ENCODE measurements at places on chromosomes 4 and X. TPM values are rescaled to one million over a fixed set of nuclear protein-coding genes. Genes with fewer than 3 reads are reported as not detected.

GRCh38 chr4:88158489-88159228 is at the start of gene ABCG2:
Gene ABCG2, minus strand, starts transcription at chr4:88158639. Its CDS starts 18,644 bp downstream, at chr4:88139995.
- DNase-seq, result peak; percentile 19

DNA sequence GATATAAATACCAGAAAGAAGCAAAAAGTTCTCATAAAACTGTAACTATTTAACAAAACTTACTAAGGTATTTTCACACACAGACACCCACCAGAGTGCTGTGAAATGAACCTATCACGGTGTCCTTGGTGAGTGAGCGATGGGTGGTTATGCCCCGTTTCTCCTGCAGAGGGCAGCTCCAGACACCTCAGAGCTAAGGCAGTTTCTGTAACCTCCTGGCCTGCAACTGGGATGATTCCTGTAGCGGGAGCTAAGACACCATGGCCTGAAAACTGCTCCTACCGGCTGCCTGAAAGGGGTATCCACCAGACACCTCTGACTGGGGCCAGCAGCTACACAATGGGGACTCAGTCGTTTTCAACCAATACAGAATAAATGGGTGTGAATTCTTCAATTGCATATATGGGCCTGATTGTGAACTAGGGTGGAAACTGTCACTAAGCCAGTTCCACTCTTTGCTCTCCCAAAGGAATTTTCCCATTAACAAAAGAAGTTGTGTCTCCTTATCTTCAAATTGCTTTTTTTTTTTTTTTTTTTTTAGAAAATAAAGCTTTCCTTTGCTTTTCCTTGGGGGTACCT is 2375.8 kb upstream of the TENM3 start:
- peak; percentile 69 for DNase-seq

DNA sequence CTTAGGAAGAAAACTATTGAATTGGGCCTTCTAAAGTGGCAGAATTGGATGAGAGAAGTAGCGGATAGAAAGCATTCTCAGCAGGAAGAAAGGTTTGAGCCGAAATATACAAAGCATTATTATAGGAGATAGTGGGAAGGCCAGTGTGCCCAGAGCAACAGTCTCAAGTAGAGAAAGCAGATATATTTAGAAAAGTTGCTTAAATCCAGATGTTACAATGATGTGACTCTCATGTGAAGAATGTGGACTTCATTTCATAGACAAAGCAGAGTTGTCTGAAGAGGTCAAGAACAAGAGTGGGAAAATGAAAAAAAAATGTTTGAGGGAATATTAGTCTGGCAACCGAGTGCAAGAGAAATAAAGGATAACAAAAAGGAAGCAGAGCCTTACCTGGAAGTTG is 66.9 kb downstream of the SYNPO2 start:
- DNase-seq, result no peak

DNA sequence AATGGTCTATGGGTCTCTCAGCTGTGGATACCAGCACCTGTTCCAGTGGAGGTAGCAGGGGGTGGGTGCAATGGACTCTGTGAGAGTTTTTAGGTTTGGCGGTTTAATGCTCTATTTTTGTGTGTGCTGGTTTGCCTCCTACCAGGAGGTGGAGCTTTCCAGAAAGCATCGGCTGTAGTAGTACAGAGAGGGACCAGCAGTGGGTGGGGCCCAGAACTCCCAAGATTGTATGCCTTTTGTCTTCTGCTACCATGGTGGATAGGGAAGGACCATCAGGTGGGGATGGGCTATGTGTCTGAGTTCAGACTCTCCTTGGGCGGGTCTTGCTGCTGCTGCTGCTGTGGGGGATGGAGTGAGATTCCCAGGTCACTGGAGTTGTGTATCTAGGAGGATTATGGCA is 557.2 kb upstream of the GRID2 start:
- no peak for DNase-seq

DNA sequence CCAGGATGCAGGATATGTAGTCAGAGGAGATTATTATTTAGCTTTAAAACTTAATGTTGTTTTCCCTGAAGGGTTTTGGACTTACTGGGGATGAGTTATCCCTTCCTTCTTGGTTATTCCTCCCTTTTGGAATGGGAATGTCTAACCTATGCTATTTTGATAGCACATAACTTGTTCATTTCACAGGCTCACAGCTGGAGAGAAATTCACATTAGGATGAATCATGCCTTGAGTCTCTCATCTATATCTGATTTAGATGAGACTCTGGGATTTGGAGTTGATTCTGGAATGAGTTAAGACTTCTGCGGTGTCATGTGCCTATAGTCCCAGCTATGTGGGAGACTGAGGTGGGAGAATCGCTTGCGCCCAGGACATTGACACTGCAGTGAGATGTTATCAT is 81.1 kb downstream of the ATP11C start:
- no peak for DNase-seq

- no peak for DNase-seq
These were observed 749.5 kb upstream of the PCDH7 start for GRCh38 chr4:29970626-29971025.

DNA sequence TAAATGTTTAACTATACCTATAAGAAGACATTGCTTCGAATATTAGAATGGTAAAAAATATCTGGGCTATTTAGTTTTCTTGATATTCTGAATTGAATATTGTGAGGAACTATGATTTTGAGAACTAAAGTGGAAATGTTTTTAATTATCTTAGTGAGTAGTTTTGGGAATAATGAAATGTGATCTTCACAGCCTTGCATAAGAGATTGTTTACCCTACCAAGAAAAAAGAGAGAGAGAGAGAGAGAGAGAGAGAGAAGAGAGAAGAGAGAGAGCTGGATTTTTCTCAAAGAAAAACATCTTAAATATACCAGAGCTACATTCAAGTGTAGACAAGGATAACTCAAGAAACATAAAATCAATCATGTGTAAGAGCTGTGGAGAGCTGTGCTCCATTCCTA is 148.7 kb upstream of the MAD2L1 start:
- no peak for DNase-seq

DNA sequence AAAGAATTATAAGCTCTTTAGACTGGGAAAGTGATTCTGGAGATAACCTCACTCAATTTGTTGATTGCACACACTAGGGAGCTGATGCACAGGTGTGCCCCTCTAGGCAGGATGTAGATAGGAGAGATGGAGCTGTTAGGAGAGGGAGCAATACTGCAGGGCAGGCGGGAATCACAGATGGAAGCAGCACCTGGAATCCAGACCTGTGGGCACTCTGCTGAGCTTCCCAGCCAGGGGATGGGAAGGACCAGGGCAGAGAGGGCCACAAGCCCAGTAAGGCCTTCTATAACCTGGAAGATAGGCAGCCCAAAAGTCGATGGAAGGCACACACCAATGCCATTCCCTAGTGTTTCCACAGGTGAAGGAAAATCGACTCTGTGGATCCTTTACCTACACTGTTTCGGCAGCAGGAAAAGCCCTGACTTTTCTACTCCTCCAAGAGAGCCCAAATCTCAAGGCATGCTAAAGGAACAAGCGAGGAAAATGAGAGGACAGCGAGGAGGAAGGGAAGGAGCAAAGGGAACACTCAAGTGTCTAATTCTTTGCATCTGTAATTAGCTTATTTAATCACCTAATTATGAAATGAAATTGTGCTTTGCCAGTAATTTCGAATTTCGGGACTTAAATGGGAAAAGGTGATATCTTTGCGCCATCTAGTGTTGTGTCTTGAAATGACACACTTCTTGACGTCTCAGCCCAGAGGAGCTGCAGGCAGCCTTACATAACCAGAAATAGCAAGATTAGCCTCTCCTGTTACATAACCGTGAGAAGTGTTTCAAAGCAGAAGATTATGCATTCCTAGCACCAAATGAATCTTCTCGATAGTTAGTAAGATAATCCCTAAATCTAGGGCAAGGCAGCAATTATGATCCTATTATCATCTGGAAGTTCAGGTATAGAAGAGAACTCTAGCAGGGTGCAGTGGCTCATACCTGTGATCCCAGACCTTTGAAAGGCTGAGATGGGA is 31.0 kb upstream of the TLR3 start:
- peak; percentile 44 for DNase-seq

DNA sequence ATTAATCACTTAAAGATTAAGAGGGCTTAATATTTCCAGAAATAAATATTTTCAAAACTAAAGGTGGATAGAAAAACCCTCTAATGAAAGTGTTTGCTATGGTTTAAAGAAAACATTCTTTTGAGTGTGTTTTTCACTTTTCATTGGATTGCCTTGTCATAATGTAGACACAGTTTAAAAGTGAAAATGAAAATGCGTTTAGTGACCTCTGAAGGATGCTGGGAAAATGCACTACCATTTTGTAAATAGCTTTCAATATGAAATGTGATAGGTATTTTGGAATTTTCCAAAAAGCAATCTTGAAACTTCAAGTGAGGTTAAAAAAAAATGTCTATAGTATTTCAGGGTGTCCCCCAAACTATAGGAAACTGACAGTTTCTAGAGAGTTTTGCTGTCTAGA is 642.2 kb downstream of the C4orf33 start:
- no peak for DNase-seq

- no peak for DNase-seq
These were observed 283.3 kb downstream of the PTTG2 start for GRCh38 chr4:38243388-38244053.

DNA sequence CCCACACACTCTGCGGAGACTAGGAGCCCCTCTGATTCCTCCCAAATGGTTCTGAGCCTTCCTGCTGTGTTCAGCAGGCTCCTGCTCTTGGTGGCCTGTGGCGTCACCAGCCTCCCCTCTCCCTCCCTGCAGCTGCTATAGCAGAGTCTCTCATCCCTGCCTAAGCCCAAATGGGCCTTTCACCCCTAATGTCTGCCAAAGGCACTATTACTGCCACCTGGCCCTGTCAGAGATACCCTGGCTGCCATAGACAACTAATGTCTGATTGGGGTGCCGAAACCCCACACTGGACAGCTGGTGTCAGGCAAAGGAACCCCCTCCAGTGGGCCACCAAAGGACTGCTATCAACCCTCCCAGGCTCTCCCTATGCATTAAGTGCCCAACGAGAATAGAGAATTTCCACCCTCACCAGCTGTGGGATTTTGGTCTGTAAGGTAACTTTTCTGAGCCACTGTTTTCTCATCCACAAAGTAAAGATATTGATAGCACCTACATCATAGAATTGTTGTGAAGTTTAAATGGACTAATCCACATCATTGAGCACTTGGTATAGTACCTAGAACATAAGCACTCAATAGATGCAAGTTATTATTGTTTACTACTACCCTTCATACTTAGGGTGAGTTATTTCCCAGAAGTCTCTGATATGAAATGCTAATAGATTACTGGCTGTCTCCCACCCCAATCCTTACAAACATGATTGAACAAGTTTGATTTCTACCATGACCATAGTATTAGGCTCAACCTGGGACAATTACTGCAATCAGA is 421.3 kb downstream of the MID1IP1 start:
- DNase-seq, result no peak

DNA sequence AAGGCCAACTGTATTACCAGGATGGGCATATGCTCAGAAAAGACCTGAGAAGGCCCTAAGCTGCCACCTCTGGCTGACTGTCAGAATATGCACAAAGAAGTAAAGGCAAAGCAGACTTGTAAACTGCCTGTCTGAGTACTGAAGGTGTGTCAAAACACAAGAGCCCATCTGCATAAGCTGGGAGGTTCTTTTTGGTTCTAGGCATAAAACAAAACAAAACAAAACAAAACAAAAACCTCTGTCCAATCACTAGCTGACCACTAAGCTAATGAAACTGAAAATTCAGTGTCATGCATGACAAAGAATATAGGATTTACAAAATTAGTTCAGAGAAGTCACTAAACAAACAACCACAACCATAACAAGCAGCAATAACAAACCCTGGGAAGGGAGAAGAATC is 20.6 kb downstream of the SH3D19 start:
- DNase-seq, result no peak

- peak; percentile 4 for DNase-seq
These were observed 36.6 kb downstream of the PITX2 start for GRCh38 chr4:110586131-110586850.

DNA sequence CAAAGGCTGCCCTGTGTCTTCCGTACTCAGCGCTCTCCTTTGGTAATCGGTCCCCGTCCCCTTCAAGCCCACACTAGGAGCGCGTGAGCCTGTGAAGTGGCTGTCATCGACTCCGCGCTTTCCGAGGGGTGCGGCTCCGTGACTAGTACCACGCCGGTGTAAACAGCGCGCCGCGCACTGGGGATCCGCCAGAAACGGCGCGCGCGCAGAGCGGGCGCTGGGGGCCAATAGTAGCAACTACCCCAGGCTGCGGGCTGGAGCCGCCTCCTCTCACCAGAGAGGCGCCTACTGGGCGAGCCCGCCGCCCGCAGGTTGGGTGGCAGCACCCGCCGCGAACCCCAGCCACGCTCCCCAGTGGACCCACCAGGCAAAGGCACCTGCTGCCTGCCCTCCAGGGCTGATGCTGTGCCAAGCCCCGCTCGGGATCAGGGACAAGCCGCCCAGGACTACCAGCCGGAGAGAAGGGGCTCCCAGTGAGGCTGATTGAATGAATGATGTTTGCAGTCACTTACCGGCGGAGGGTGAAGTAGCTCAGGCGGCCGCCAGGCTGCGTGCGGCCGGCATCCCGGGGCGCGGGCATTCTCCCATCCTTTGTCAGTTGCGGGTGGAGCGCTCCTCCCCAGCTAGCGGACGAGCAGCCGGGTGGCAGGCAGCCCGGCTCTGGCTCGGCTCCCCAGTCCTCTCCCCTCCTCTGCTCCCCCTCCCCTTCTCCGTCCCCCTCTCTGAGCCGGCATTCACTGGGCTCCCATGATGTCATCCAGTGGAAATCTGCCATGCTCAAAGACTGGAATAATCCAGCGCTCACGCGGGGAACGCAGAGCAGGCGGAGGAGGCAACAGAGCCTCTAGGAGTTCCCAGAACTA is 370.3 kb upstream of the SMIM31 start:
- DNase-seq, result peak; percentile 48

GRCh38 chr4:16759931-16760582 is 138.4 kb downstream of the LDB2 start:
- no peak for DNase-seq

- DNase-seq, result no peak
These were observed 5.3 kb downstream of the APOO start for GRCh38 chrX:23902419-23902818.

DNA sequence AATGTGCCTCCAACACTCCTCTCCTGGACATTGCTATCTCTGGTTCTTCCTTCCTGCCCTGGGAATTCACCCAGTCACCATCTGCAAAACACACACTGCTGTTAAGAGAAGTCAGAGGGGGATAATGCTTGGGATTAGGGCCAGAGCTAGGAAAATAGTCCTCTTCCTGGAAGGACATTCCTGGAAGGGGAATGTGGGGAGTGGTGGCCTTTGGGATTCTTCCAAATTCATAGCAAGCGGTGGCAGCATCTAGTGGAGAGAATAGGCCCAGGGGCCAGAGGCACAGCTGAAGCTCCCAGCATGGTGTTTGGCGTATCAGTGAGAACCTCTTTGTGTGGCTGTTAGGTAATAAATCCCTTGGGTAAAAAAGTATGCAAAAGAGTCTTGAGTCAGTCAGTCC is 34.3 kb downstream of the SHROOM4 start:
- DNase-seq, result no peak

The FAM53A gene
- total RNA-seq, result 10.9 TPM

The MTTP gene
- total RNA-seq, result 1.0 TPM

The CPLX1 gene
- not detected for total RNA-seq

The F9 gene
- total RNA-seq, result not detected

The RASGEF1B gene
- total RNA-seq, result 1.1 TPM

The CLDN34 gene
- not detected for total RNA-seq

The DUSP9 gene
- total RNA-seq, result 10.2 TPM
